AG10803 (cell line): ENCODE measurements at places on chromosomes 6 and 20.

- peak; percentile 86 for DNase-seq
These were observed 185.3 kb downstream of the OGFRL1 start for GRCh38 chr6:71473926-71474325.

DNA sequence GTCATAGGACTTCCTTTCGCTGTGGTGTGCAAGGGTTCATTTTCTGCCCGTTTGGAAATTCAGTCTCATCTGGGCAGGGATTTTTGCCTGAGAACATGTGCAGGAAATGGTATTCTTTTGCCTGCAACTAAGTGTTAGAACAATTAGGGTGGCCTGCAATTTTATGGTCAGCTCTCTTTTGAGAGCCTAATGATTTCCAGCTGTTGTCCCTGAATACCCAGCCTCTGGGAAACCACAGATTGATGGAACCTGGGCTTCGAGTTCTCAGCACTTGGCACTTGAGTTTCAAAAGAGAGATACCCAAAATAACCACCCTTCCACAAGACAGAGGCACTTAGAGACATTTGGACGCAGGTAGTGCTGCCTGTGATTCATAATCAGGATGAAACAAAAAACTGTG lies 217.2 kb upstream of the FOXA2 start:
- DNase-seq: peak; percentile 36

GRCh38 chr6:165662041-165662748 lies 846 bp downstream of the PDE10A start:
- DNase-seq: peak; percentile 3

GRCh38 chr20:32501709-32502108 lies 83.4 kb downstream of the NOL4L start:
- DNase-seq: no peak

GRCh38 chr6:51725155-51725554 lies 362.3 kb downstream of the PKHD1 start:
- DNase-seq: no peak

DNA sequence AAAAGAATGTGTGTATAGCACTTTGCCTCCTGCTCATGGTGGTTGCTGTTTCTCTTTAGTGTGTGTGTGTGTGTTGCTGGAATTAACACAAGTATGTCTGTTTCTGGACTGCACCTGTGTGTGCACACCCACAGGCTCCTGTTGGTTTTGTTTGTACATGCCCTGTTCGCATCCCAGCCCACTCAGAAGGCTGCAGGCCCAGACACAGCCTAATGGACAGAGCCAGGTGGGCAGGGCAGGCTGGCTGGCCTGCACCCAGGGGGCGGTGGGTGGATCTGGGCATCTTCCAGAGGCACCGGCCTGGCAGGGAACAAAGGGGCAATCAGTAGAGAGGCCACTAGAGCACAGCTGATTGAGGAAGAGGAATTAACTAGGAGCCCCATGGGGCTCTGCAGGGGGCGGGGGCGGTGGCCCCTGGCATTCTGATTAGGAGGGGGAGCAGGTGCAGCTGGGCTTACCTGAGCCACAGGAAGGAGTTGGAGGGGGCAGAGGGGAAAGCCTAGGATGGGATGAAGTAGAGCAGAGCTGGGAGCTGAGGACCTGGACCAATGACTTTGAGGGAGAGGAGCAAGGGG lies 21.9 kb downstream of the CD40 start:
- no peak for DNase-seq

DNA sequence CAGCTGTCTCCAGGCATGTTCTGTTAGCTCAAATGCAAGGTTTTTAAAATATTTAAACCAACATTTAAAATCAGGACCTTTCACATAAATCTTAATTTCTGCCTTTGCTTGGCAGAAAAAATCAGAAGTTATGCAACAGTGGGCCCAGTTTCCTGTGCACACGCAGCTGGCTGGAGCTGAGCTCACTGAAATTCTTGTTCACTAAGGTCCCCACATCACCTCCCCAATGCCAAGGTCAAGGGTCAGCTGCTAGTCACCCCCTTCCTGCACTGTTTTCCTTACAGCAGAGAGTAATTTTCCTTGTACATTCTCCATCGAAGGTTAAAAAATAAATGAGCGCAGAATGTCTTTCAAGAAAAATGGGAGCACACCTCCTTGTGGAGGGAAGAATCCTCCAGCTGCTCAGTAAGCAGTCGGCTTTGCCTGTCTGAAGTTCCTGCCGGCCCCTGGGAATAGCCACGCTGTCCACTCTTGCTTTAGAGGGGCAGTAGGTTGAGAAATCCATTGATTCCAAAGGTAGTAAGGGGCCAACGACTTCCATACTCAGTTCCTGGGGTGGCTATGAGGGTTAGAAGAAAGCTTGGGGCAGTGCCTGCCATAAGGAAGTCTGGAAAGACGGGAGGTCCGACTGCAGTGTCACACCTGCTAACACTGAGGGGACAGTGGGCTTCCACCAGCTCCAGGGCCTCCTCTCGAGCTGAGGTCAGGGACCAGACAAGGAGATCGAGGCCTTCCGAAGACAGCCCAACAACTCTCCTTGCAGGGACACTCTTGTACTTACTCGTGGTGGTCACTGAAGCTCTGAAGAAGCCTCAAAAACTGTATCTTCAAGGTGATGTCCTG lies 56.8 kb downstream of the MYH7B start:
- DNase-seq: no peak

DNA sequence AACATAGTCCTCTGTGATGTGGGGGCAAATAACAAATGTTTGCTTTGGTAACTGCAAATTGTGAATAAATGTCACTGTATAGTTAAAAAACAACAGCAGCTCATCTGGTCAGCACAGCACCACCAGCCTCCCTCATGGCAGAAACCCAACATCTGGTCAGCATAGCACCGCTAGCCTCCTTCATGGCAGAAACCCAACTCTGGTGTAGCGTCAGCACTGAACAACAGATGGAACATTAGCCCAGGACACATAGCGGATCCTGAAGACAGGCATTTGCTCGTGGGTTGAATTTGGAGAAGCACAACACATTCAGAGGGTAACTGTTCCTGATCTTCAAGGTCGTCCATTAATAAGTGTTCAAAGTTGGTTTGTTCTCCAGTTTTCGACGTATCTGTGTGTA lies 265.9 kb downstream of the DLL1 start:
- DNase-seq: peak; percentile 88

DNA sequence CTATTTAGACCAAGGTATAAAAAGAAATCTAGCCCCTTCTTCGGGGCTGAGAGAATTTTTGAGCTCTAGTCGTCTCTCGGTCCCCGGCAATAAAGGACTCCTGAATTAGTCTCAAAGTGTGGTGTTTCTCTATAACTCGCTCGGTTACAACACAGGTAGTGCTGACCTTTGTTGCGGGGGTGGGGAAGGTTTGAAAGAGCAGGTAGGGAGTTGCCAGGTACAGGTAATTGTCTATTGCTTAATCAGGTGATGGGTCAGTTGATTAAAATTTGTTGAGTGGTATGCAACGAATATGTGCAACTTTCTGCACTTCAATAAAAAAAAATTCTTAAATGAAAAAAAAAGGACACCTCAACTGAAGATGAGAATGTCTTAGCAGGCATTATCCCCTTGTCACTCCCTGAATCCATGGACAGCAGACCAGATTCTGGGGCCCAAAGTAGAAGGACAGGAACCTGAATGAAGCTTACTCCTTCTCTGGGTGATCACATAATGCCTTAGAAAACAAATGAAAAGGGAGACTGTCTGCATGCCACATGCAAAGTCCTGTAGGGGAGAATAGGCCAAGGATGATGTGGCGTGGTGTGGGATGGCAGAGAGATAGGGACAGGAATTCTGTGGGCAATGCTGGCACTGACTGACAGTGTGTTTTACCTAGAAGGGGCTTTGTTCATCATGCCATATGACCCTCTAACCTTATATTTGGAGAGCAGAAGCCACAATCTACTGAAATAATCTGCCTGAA lies 157.6 kb upstream of the OLIG3 start:
- no peak for DNase-seq

DNA sequence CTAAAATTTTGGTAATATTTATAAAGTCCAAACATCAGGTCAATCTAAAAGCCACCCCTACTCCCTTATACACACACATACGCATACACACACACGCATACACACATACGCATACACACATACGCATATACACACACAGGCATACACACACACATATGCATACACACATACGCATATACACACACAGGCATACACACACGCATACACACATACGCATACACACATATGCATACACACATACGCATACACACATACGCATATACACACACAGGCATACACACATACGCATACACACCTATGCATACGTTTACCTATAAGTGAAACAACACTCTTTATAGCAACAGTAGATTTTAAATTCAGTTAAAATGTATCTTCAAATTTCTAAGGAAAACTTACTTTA lies 112.8 kb upstream of the C6orf118 start:
- no peak for DNase-seq

DNA sequence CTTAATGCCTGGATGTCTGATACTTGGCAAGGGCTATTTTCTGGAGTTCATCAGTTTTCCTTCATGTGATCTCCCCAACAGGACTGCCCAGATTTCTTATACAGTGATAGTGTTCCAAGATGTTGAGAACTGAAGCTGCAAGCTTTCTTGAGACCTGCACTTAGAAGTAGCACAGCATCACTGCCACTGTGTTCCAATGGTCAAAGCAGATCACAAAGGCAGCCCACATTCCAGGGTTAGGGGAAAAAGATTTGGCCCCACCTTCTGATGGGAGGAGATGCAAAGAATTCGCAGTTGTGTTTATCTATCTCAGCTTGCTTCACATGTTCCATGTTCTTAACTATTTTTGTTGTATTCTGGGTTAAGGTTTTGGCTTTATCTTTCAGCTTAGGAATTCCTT lies 78.2 kb downstream of the GPX5 start:
- no peak for DNase-seq

DNA sequence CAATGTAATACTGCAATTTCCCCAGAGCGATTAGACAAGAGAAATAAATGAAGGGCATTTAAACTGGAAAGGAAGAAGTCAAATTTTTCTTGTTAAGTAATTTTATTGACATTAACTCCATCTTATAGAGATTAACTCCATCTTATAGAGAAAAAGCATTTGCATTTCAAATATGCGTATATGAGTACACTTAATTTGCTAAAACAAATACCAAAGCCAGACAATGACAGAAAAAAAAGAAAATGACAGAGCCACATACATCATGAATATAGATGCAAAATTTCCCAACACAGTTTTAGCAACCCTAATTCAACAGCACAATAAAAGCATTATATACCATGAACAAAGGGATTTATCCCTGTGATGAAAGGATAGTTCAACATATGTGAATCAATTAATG lies 1293.1 kb upstream of the EYS start:
- no peak for DNase-seq

GRCh38 chr6:12849809-12850198 lies 133.2 kb downstream of the PHACTR1 start:
- DNase-seq: no peak

- DNase-seq: peak; percentile 9
These were observed 21.0 kb upstream of the PRELID3B start for GRCh38 chr20:59063358-59064213.

DNA sequence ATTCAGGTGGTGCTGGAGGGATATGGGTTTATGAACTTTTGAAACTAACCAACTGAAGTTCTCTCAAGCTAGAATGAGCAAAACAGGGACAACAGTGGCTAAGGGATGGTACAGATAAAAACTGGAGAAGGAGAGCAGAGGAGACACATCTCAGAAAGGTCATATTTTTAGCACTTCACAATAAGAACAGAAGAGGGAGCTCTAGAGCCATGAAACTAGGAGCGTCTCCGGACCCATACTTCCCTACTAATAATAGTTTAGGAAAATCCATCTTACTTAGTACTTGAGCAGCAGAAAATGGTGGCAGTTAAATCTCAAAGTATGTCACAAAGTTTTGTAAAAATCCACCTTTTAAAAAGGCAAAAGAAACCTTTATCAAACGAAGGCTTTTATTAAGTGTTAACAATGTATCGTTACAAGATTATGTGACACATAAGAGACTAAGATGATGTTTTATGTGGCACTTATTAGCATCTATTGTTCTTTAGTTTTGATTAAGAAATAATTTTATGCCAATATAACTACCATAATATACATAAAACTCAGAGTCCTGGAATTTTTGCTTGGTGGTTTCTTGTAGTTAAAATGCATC lies 278.6 kb downstream of the TBC1D32 start:
- peak; percentile 50 for DNase-seq

- no peak for DNase-seq
These were observed 52.5 kb downstream of the ALDH5A1 start for GRCh38 chr6:24547243-24547642.

- DNase-seq: no peak
These were observed 151.2 kb upstream of the TAB2 start for GRCh38 chr6:149166336-149166735.

DNA sequence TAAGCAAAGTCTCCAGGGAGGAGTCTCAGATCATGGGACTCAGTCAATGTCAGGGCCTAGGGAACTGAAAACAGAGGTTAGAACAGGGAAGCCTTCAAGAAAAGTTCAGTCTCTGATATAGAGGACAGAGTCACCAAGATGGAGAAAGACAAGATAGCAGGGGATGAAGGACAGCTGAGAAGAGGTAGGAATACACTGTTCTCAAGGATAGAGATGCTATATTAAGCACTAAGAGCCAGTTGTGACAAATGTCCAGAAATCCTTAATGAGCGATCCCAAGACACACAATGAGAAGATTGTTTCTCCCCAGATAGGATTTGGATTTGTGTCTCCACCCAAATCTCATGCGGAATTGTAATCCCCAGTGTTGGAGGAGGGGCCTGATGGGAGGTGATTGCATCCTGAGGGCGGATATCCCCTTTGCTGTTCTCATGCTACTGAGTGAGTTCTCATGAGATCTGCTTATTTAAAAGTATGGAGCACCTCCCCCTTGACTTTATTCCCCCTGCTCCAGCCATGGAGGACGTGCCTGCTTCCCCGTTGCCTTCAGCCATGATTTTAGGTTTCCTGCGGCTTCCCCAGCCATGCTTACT lies 168.2 kb downstream of the AKAP7 start:
- DNase-seq: no peak

- no peak for DNase-seq
These were observed 527 bp downstream of the NFKBIL1 start for GRCh38 chr6:31547727-31548543.

GRCh38 chr6:131372535-131372934 lies 200.5 kb upstream of the ARG1 start:
- peak; percentile 17 for DNase-seq

- no peak for DNase-seq
These were observed 6.3 kb downstream of the OXT start for GRCh38 chr20:3077618-3078134.

GRCh38 chr20:58137651-58138265 lies 90.7 kb downstream of the ANKRD60 start:
- DNase-seq: no peak

GRCh38 chr20:2093159-2093781 lies 8.4 kb upstream of the STK35 start:
- DNase-seq: no peak

- DNase-seq: no peak
These were observed 6.3 kb upstream of the SMIM28 start for GRCh38 chr6:138371452-138371711.
